Gastroesophageal sphincter (tissue), 4 donors: ENCODE measurements at places on chromosomes 6 and 20.

DNA sequence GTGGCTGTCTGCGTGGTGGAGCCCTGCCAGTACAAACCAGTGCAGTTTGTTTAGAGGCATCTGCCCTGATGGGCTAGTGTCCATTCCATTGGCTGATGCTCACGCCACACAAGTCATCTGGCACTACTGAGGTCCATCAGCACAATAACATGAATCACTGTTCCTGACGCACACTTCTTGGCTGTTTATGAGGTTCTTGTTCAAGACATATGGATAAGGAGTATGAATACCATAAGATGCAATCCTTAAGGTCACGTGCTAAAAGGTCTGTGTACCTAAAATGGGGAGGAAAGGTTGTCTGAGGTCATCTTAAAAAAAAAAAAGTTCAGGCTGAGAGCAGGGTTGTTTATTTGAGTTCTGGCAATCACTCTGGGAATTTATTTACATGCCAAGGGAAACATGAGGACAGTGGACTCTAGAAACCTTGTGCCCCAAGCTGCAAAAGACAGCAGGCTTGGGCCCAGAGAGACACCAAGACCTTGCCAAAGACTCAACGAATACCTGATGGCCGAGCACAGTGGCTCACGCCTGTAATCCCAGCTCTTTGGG, 54.1 kb upstream of the SHLD1 start:
- no peaks in the 10 kb centered on the region for H3K4me1 ChIP-seq
- no peak overlapping the region for H3K4me3 ChIP-seq
- no peaks in the 10 kb centered on the region for H3K36me3 ChIP-seq
- ATAC-seq = no peak
- no peak overlapping the region for H3K27ac ChIP-seq

- peaks cover 27% of the 10 kb centered on the region for H3K27me3 ChIP-seq
- H3K27ac ChIP-seq = peak overlapping the region; percentile 53
- ATAC-seq = peak; percentile 20
- no peaks in the 10 kb centered on the region for H3K36me3 ChIP-seq
Measured at GRCh38 chr20:23257106-23257761, 93.4 kb upstream of the NXT1 start.

DNA sequence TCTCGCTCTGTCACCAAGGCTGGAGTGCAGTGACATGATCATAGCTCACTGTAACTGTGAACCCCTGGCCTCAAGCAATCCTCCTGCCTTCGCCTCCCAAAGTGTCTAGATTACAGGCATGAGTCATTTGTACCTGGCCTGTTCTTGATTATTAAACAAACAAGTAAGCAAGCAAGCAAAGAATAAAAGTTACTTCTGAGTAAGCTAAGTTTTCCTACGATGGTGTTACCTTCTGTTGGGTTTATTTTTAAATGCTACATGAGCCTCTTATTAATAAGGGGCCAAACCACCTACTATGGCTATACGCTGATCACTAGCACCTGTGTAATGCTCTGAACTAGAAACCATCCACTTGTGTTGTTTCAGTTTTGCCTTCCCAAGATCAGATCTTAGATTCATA, 50.8 kb downstream of the IL22RA2 start:
- ATAC-seq = no peak
- H3K27me3 ChIP-seq = no peaks in the 10 kb centered on the region
- H3K27ac ChIP-seq = no peak overlapping the region

DNA sequence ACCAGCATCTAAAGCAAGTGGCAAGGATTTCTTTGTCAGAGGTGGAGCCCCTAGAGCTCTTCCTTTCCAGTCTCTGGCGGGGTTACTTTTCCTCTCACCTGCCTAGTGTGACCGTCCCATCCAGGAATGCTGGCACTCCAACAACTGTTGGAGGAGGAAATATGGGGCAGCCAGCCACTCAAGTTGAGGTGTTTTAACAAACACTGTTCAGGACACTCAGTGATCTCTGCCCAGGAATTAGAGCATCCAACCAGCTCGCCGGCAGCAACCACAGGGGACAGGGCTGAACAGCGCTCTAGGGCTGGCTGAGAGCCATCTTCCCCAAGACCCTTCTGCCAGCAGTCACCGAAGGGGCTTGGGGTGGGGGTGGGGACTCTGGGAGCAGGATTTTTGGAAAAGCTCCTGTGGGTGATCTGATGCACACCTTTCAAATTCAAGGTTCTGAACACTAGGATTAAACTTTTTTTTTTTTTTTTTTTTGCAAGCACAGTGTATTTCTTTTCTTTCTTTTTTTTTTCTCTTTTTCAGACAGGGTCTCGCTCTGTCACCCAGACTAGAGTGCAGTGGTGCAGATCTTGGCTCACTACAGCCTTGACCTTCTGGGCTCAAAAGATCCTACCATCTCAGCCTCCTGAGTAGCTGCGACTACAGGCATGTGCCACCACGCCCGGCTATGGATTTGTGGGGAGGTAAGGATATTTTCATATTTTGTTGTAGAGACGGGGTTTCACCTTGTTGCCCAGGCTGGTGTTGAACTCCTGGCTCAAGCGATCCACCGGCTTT, 28.4 kb upstream of the KCNK16 start:
- H3K4me3 ChIP-seq = no peak overlapping the region
- H3K27ac ChIP-seq = no peak overlapping the region
- no peaks in the 10 kb centered on the region for H3K27me3 ChIP-seq
- no peak for ATAC-seq
- no peaks in the 10 kb centered on the region for H3K4me1 ChIP-seq
- no peaks in the 10 kb centered on the region for H3K36me3 ChIP-seq

DNA sequence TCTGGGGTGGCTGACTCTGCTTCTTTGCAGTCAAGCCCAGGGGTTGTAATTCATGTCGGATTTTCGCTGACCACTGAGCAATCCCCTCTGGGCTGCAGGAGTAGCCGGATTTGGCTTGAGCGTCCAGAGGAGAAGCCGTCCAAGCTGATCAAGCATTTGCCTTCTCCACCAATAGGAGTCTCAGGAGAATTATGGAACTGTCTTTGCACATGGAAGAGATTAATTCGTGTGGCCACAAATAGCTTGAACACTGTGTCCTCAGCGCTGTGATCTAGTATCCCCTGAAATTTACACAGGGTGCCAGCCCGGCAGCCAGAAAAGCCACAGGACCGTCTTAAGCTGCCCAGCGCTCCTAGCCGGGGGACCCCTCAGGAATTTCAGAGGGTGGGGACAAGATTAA, 37.1 kb downstream of the EYA2 start:
- H3K4me3 ChIP-seq = no peak overlapping the region
- H3K4me1 ChIP-seq = peaks cover 12% of the 10 kb centered on the region
- H3K36me3 ChIP-seq = no peaks in the 10 kb centered on the region
- H3K27me3 ChIP-seq = peaks cover 32% of the 10 kb centered on the region
- H3K27ac ChIP-seq = no peak overlapping the region

GRCh38 chr6:28303570-28303969, 22.2 kb downstream of the PGBD1 start:
- H3K36me3 ChIP-seq = no peaks in the 10 kb centered on the region
- H3K4me1 ChIP-seq = no peaks in the 10 kb centered on the region
- no peak overlapping the region for H3K27ac ChIP-seq
- no peaks in the 10 kb centered on the region for H3K27me3 ChIP-seq

DNA sequence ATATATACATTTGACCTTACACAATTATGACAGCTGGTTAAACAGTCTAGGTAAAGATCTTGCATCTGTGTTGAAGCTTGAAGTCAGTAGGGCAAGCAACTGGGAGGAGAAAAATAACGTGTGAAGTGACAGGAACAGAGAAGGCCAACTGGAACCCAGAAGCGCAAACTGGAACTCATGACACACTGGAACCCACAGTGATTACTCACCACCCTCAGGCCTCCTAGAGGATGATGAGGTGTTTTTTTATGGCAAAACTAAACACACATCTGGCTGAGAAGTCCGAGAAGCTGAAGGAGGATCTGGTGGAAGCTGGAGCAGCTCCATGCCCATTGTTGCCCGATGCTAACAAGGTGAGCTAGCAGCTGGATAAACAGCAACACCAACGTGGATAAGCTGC, 108.1 kb downstream of the TMEM200A start:
- no peaks in the 10 kb centered on the region for H3K36me3 ChIP-seq
- no peaks in the 10 kb centered on the region for H3K4me1 ChIP-seq
- ATAC-seq = no peak
- no peak overlapping the region for H3K4me3 ChIP-seq

GRCh38 chr6:116663308-116663707, 5.3 kb downstream of the ZUP1 start:
- H3K36me3 ChIP-seq = no peaks in the 10 kb centered on the region
- H3K4me1 ChIP-seq = peaks cover 43% of the 10 kb centered on the region
- H3K27me3 ChIP-seq = no peaks in the 10 kb centered on the region
- H3K4me3 ChIP-seq = no peak overlapping the region

DNA sequence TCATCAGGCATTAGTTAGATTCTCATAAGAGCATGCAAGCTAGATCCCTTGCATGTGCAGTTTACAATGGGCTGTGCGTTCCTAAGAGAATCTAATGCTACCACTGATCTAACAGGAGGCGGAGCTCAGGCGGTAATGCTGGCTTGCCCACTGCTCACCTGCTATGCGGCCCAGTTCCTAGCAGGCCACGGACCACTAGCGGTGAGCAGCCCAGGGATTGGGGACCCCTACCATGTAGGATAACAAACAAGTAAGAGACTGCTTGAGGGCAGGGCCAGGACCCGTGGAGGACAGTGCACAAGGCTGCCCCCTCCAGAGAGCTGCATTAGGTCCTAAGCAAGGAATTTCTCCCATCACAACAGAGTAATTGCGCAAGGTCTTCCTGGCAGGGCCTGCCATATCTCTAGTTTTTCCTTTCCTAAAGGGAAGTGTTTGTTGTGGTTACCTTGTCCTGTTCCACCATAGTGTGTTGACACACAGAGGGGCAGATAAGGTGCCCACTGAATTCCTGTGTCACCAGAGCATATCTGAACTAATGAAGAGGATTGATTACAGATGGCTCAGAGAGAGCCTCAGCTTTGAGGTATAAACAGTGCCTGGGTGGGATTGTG, 58.0 kb downstream of the PACRG start:
- no peak overlapping the region for H3K4me3 ChIP-seq
- no peaks in the 10 kb centered on the region for H3K27me3 ChIP-seq
- ATAC-seq = no peak

GRCh38 chr6:41055149-41055548, 2.1 kb downstream of the APOBEC2 start:
- peak; percentile 22 for ATAC-seq
- no peak overlapping the region for H3K4me3 ChIP-seq
- H3K36me3 ChIP-seq = no peaks in the 10 kb centered on the region
- no peaks in the 10 kb centered on the region for H3K4me1 ChIP-seq

GRCh38 chr6:148217921-148218320, 124.7 kb upstream of the SASH1 start:
- H3K4me3 ChIP-seq = no peak overlapping the region
- no peak overlapping the region for H3K27ac ChIP-seq
- H3K27me3 ChIP-seq = no peaks in the 10 kb centered on the region
- H3K36me3 ChIP-seq = no peaks in the 10 kb centered on the region
- ATAC-seq = no peak

DNA sequence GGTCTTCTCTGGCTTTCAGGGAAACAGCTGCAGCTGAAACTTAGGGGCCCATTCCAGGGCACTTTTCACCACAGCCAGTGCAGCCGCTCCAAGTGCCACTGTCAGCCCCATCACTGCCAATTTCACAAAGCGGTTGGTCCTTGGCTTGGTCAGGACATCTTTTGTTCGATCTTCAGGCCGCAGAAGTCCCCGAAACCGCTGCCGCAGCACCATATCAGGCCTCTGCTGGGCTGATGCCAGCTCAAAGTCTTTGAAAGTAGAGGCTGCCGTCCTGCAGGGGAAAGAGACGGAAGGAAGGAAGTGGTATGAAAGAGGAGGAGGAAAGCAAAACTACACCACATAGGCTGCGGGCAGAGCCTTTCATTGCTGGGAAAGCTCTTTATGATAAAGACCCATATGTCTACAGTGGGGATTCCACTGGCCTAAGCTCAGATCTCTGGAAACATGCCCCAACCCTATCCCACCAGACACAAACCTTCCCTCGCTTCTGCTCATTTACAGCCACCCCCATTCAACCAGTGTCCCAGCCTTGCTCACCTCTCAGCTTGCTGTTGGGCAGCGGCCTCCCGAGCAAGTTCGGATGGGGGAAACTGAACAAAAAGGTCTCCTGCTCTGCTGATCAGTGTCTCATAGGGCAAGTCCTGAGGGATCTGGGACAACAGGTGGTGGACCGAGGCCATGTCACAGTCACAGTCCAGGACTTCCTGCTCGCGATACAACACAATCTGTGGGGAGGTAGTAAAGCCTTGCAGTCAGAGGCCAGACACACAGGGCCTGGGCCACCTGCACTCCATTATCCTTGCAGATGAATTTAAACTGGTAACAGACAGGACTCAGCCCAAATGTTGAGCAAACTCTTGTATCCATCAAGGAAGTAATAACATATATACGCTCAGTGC, 23.5 kb downstream of the TBC1D20 start:
- no peak overlapping the region for H3K4me3 ChIP-seq
- no peaks in the 10 kb centered on the region for H3K27me3 ChIP-seq
- H3K27ac ChIP-seq = no peak overlapping the region

- no peak overlapping the region for H3K27ac ChIP-seq
- H3K4me3 ChIP-seq = no peak overlapping the region
- no peaks in the 10 kb centered on the region for H3K27me3 ChIP-seq
- H3K4me1 ChIP-seq = peaks cover 2% of the 10 kb centered on the region
Measured at GRCh38 chr6:156984178-156984738, 207.1 kb downstream of the ARID1B start.

DNA sequence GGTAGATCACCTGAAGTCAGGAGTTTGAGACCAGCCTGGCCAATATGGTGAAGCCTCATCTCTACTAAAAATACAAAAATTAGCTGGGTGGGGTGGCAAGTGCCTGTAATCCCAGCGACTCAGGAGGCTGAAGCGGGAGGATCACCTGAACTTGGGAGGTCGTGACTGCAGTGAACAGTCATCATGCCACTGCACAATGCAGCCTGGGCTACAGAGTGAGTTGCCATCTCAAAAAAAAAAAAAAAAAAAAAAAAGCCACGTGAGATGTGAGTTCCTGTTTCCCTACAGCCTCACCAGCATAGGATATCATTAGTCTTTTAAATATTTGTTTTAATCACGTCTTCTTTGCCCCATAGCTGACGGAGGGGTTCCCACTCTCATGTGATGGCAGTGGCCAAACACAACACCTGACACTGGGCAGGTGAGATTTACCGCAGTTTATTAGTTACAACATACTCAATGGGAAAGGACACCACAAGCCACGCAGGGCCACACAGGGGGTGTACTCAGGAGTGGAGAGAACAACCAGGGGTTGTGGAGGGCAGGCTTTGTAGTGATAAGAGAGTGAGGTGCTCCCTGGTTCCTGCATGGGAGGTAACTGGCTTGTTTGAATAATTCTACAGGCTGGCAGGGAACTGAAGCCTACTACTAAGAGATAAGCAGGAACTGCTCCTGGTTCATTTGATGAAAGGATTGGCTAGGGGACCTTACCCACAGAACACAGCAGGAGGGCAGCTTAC, 4.6 kb upstream of the LZTS3 start:
- H3K27ac ChIP-seq = no peak overlapping the region
- ATAC-seq = no peak
- no peaks in the 10 kb centered on the region for H3K36me3 ChIP-seq
- no peaks in the 10 kb centered on the region for H3K27me3 ChIP-seq
